ENCODE measurements at places on chromosomes 5 and 9. TPM values are rescaled to one million over a fixed set of nuclear protein-coding genes. Genes with fewer than 3 reads are reported as not detected.

Gene SPATA31E1
- polyA plus RNA-seq, result not detected

Gene APBA1
- polyA plus RNA-seq, result not detected

GRCh38 chr9:93081931-93082330 lies 14.1 kb upstream of the CARD19 start:
- no peak overlapping the region for H3K27ac ChIP-seq
- peaks cover 31% of the 10 kb centered on the region for H3K4me1 ChIP-seq
- DNase-seq, result no peak

GRCh38 chr5:14513266-14513665 lies 68.3 kb upstream of the OTULINL start:
- no peak overlapping the region for H3K4me3 ChIP-seq
- H3K4me1 ChIP-seq, result no peaks in the 10 kb centered on the region
- no peaks in the 10 kb centered on the region for H3K36me3 ChIP-seq
- H3K27ac ChIP-seq, result no peak overlapping the region
- H3K27me3 ChIP-seq, result no peaks in the 10 kb centered on the region
- DNase-seq, result no peak

Gene IFNA13
- not detected for polyA plus RNA-seq

GRCh38 chr9:124477211-124477647 lies 27.0 kb downstream of the ADGRD2 start:
- H3K27me3 ChIP-seq, result no peaks in the 10 kb centered on the region
- no peaks in the 10 kb centered on the region for H3K36me3 ChIP-seq
- H3K4me1 ChIP-seq, result no peaks in the 10 kb centered on the region

- no peaks in the 10 kb centered on the region for H3K4me1 ChIP-seq
- H3K36me3 ChIP-seq, result no peaks in the 10 kb centered on the region
- no peak overlapping the region for H3K4me3 ChIP-seq
- no peak for DNase-seq
These were observed 29.5 kb downstream of the TGFBI start for GRCh38 chr5:136058039-136058971.

DNA sequence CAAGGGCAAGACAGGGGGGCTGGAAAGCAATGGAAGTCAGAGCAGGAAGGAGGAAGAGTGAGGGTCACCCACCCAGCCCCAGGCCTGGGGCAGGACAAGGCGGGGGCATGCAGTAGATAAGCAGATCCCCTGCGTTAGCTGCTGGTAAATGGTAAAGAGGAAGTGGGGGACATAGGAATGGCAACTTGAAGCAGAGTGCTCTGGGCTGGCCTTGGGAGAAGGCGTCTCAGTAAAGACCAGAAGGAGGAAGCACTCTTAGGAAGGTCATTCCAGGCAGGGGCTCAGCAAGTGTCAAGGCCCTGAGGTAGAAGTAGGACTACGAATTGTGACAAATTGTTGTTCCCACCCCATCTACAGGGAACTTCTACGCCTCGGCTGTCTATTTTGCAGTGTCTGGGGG lies 15.1 kb downstream of the TCOF1 start:
- H3K36me3 ChIP-seq, result peaks cover 98% of the 10 kb centered on the region
- no peaks in the 10 kb centered on the region for H3K27me3 ChIP-seq
- no peak overlapping the region for H3K4me3 ChIP-seq
- H3K4me1 ChIP-seq, result no peaks in the 10 kb centered on the region

DNA sequence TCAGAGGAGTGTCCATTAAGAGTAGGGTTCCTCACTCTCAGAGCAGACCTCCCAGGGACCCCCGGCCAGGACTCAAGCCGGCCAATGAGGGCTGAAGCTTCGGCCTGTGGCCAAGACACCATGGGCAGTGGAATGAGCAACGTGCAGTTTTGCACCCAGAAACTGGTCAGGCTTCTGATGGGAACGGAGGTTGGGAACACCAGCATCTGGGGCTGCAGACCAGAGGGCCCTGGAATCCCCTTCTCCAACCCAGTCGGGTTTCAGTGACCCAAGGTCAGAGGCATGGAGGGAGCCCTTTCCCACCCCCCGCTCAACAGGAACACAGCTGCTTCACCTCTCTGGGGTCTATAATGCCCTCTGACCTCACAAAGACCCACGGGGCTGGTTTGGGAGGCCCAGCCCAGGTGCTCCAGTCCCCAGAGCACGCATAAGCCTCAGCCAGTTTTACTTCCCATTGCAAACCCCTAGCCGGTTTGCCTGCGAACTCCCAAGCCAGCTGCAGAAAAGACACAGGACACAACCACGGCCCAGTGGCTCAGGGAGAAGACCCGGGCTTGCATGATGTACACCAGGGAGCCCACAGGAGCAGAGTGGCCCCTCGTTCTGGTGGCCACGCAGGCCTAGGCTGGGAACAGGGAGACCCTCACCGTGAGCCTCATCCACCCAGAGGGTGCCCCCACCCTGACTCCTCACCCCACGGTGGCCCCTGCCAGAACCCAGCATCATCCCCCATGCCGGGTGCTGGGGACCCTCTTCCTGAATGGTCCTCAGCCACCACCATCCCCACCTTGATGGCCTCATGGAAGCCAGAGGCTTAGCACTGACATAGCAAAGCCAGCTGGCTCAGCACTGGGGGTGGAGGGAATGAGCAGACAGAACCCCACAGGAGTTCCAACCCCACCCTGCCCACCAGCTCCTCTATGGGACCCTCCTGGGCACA lies 30.6 kb downstream of the VAV2 start:
- H3K36me3 ChIP-seq, result no peaks in the 10 kb centered on the region
- H3K27me3 ChIP-seq, result no peaks in the 10 kb centered on the region
- H3K27ac ChIP-seq, result no peak overlapping the region
- H3K4me3 ChIP-seq, result no peak overlapping the region
- DNase-seq, result no peak

DNA sequence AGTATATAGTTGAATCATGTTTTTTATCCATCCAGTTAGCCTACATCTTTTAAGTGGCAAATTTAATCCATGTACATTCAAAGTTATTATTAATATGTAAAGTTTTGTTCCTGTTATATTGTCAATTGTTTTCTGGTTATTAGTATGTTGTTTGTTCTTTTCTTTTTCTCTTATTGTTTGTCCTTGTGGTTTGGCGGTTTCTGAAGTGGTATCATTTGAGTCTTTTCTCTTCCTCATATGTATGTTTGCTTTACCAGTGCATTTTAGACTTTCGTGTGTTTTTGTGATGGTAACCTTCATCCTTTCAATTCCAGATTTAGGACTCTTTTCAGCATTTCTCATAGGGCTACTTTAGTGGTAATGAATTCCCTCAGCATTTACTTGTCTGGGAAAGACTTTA lies 130.4 kb upstream of the RFX3 start:
- no peaks in the 10 kb centered on the region for H3K27me3 ChIP-seq
- H3K4me3 ChIP-seq, result no peak overlapping the region
- no peaks in the 10 kb centered on the region for H3K4me1 ChIP-seq
- no peak for DNase-seq

DNA sequence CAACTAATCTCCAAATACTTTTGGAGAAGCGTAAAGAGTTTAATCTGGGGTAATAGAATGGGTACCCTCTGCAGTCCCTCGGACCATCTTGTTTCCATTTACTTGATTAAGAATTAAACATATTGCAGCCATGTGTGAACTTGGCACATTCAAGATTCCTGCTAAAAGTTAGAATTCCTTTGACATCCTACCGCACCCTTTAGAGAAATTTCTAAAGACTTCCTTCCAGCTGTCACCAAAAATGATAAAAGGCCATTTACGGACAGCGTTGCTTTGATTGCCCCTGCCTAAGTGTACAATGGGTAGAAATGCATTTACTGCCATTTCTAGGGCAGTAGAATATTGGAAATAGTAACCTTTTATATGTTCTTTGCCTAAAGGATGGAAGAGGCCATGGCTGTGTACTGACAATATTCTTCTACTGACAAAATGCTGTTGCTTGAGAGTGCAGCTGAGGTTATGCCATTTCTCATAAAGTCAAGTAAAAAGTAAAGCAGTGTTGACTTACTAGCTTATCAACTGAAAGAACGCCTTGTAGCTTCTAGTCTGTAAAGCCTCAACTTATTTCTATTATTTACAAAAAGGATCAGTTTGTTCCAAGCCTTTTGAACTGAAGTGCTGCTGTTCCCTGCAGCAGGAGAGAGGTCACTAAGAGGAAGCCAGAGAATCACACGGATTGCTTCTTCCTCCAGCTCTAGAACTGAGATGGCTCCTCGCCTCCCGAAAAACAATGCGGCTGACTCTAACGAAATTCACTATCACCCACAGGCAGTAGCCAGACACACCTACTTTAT lies 139.8 kb upstream of the BASP1 start:
- H3K27me3 ChIP-seq, result no peaks in the 10 kb centered on the region
- no peaks in the 10 kb centered on the region for H3K4me1 ChIP-seq
- no peaks in the 10 kb centered on the region for H3K36me3 ChIP-seq

GRCh38 chr9:129726322-129727160 lies 26.3 kb downstream of the PTGES start:
- no peak overlapping the region for H3K27ac ChIP-seq
- no peaks in the 10 kb centered on the region for H3K27me3 ChIP-seq
- H3K36me3 ChIP-seq, result no peaks in the 10 kb centered on the region
- no peak overlapping the region for H3K4me3 ChIP-seq
- no peaks in the 10 kb centered on the region for H3K4me1 ChIP-seq

Gene IPPK
- 7.5 TPM for polyA plus RNA-seq

- H3K36me3 ChIP-seq, result no peaks in the 10 kb centered on the region
- H3K4me1 ChIP-seq, result no peaks in the 10 kb centered on the region
- no peak overlapping the region for H3K4me3 ChIP-seq
These were observed 411.7 kb upstream of the SLC24A2 start for GRCh38 chr9:20200581-20200980.

Gene SPATA31C1
- polyA plus RNA-seq, result not detected

Gene CCDC192
- polyA plus RNA-seq, result not detected

- H3K27me3 ChIP-seq, result no peaks in the 10 kb centered on the region
- H3K36me3 ChIP-seq, result no peaks in the 10 kb centered on the region
- no peak overlapping the region for H3K27ac ChIP-seq
- H3K4me1 ChIP-seq, result no peaks in the 10 kb centered on the region
- DNase-seq, result peak; percentile 22
These were observed 53.3 kb upstream of the FAM169A start for GRCh38 chr5:74919487-74919886.

DNA sequence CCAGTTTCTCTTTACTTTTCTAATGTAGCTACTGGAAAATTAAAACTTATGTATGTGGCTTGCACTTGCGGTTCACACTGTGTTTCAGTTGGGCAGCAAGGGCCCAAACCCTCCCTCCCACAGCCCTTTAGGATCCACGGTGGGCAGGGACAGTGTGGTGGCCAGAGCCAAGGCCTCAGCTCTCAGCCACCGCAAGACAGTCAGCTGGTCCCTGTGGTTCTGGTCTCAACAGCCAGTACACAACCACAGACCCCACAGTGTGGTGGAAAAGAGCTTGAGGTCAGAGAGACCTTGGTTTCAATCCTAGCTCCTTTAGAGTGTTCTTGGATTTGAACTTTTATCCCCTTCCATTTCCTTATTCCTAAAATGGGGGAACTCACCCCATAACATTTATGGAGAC lies 153.0 kb upstream of the SMIM23 start:
- H3K27me3 ChIP-seq, result no peaks in the 10 kb centered on the region
- H3K36me3 ChIP-seq, result no peaks in the 10 kb centered on the region
- no peak overlapping the region for H3K4me3 ChIP-seq
- DNase-seq, result no peak

- H3K4me1 ChIP-seq, result peaks cover 13% of the 10 kb centered on the region
- no peaks in the 10 kb centered on the region for H3K27me3 ChIP-seq
- no peak overlapping the region for H3K4me3 ChIP-seq
These were observed 200.3 kb downstream of the SNX18 start for GRCh38 chr5:54717870-54718269.

GRCh38 chr5:1762883-1763547 lies 36.6 kb downstream of the MRPL36 start:
- H3K27me3 ChIP-seq, result no peaks in the 10 kb centered on the region
- no peaks in the 10 kb centered on the region for H3K36me3 ChIP-seq
- no peak overlapping the region for H3K4me3 ChIP-seq
- no peak overlapping the region for H3K27ac ChIP-seq
- H3K4me1 ChIP-seq, result no peaks in the 10 kb centered on the region

GRCh38 chr9:99027443-99027842 lies 77.5 kb upstream of the TGFBR1 start:
- DNase-seq, result no peak
- H3K4me1 ChIP-seq, result peaks cover 18% of the 10 kb centered on the region
- H3K4me3 ChIP-seq, result no peak overlapping the region
- no peaks in the 10 kb centered on the region for H3K27me3 ChIP-seq
- no peaks in the 10 kb centered on the region for H3K36me3 ChIP-seq

Gene ARHGEF39
- polyA plus RNA-seq, result 1.0 TPM

- H3K4me3 ChIP-seq, result no peak overlapping the region
- H3K27ac ChIP-seq, result no peak overlapping the region
- H3K27me3 ChIP-seq, result no peaks in the 10 kb centered on the region
- H3K4me1 ChIP-seq, result no peaks in the 10 kb centered on the region
- DNase-seq, result no peak
- H3K36me3 ChIP-seq, result peaks cover 3% of the 10 kb centered on the region
These were observed 153.8 kb downstream of the ARL15 start for GRCh38 chr5:54156577-54156976.

All from CD4-positive, alpha-beta memory T cell (primary cell).